ENCODE measurements at places on chromosomes 12 and 14.

GRCh38 chr12:112892856-112893255, 13.9 kb upstream of the OAS1 start:
- DNase-seq = no peak

GRCh38 chr14:104094709-104095425, 9.4 kb downstream of the ASPG start:
- DNase-seq = peak; percentile 4

DNA sequence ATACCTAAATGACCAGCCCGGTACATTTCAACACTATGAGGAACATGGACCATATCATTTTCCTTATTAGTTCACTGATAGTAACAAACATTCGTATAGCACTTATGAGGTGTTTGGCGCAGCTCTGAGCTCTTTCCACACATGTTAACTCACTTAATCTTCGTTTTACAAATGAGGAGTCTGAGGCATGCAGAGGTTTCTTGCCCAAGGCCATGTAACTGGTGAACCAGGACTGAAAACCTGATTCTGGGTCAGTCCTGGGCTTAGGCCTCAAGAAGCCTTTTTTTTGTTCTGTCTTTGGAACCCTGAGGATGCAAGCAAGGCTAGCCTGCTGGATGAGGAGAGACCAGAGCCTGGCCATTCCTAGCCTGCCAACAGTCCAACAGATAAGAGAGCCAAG, 55.0 kb downstream of the C14orf132 start:
- no peak for DNase-seq

- DNase-seq = no peak
Measured at GRCh38 chr12:43653289-43653915, 101.4 kb upstream of the ADAMTS20 start.

- no peak for DNase-seq
Measured at GRCh38 chr12:87511371-87511770, 517.8 kb downstream of the C12orf50 start.

GRCh38 chr12:16618256-16618655, 12.3 kb upstream of the LMO3 start:
- DNase-seq = no peak

DNA sequence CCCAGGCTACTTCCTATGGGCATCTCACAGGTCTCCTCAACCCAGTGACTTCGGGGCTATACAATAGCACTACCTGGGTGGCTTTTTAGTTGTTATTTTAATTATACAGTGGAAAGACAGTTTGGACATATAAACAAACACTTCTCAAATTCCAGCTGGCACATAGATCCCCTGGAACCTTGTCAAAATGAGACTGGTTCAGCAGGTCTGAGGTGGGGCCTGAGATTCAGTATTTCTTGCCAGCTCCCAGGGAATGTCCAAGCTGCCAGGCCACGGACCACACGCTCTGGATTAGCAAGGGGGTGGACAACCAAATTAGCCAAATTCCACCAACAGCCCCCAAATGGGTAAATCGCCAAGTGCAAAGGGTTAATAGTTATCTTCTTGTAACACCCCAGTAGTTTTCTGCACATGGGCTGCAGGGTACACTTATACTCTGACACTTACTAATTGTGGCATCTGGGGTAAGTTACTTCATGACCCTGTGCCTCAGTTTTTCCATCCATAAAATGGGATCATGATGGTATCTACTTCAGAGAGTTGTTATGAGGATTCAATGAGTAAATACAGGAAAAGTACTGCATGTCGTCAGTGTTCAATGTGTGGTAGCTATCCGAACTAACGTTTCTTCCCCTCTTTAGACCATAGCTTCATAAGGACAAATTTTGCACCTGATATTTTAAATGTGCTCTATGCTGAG, 789.4 kb upstream of the TBX3 start:
- no peak for DNase-seq

DNA sequence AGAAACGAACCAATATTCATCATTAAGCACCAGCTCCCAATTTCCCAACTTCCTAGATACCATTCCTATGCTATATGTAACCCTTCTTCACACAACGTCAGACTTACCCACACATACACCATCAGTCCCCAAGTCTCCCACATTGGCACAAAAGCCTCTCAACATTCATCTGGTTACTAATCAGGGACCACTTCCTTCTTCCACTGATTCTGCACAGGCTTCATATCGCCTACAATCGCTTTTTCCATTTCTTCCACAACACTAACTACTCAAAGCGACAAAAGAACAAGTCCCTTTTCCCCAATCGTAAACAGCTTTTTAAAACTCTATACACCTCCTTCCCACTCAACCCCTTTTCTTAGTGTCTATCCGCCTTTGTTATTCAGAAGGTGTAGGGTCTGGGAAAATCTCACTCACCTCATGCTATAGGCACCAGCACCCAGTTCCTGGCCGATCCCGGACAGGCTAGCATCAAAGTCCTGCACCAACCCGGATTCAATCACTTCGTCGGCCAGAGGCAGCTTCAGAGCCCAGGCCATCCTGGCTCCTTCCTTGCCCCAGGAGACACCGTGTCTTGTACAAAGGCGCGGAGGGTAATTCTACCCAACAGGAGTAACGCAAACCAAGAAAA, 936 bp downstream of the TFCP2 start:
- no peak for DNase-seq

DNA sequence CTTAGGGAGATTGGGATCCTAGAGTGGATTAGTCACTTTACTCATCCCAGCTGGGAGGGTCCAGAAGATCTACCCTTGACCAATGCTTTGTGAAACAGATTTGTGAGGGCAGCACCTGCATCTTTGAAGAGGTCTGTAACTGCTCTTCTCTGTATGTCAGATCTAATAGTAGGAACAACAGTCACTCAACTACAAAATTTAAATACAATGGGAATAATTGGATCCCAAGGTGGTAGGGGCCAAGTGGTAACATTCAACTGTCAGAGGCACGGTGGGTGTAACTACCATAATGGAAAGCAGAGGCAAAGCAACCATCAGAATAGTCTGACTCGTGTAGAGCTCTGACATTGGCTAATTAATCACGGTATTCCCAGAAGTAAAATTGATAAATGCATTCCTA, 55.8 kb downstream of the ITPR2 start:
- no peak for DNase-seq

DNA sequence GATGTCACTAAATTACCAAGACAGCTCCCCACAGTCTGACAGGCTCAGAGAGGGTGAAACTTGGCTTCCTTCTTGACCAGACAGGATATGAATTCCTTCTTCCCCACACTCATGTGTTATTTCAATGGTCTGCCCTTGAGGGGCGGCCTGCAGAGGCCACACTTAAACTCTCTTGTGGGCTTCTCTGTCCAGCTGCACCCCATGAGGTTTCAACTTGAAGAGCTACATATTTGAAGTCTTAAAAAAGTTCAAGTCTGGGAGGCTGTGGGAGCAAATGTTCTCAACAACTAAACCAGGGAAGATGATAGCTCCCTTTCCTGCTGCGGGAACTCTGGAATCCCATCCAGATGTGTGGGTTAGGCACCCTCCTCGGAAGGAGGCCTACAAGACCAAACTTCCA, 98.3 kb downstream of the TTC7B start:
- DNase-seq = peak; percentile 55

DNA sequence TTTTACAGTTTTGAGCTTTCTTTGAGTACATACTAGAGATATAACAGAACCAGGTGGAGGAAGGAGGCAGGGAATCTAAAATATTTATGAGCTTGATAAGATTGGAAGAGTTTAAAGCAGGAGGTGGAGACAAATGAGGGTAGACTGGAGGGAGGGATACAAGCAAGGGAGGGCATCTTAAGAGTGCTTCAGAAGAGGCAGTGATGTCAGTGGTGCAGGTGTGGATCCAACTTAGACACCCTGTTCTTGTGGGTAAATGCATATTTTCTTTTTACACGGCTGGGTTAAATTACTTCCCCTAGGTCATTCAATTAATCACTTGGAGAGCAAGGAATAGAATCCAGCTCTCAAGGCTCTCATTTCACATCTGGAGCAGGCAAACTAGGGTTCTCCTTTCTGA, 146.1 kb upstream of the LRIG3 start:
- DNase-seq = no peak

- DNase-seq = no peak
Measured at GRCh38 chr14:63453443-63453936, 89.7 kb downstream of the PPP2R5E start.

- DNase-seq = peak; percentile 16
Measured at GRCh38 chr14:100246809-100247428, 8.0 kb downstream of the YY1 start.

GRCh38 chr12:70609203-70609602, 28.0 kb downstream of the PTPRB start:
- DNase-seq = no peak

DNA sequence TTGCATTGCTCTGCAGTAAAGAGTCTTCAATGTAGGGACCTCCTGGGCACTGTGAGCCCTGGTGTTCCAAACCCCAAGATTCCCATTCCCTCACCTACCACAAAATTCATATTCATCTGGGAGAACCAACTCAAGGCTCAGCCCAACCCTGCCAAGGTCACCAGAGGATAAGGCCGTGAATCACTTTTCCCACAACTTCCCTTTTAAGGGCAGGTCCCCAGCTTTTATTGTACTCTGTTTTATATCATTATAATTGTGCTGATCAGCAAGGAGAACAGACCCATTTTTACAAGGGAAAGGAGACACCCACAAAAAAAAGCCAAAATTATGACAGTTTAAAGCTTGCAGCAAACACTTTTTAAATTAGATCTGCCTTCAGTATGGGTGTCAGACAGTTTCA, 363.0 kb upstream of the FKBP4 start:
- DNase-seq = no peak
